T-helper 2 cell treated with Interferon-gamma antibody and Interleukin-4, amounts not matched to agents 5 μg/mL and 100 μg/mL, for 36 hours (primary cell): ENCODE measurements at places on chromosomes 2 and 18.

DNA sequence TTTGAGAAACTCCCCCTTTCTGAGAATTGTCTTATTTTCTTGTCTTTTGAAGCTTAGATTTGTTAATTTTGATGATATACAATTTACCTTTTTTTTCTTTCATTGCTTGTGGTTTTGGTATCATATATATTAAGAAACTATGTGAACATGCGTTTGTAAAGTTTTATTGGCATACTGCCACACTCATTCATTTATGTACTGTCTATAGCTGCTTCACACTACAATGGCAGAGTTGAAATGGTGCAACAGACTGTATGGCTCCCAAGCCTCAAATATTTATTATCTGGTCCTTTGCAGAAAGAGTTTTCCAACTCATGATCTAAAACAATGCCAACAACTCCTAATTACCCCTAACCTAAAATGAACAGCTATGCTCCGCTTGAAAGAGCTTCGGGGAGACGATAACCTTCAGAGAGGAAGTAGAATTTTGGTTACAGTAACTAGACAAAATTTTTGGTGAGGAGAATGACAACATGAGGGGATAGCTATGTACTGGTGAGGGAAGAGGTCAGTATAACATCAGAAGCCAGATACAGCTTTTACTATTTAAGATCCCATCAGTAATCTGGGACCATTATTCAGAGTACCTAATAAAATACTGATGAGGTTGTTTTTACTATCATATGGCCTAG is 16.1 kb downstream of the PPP3R1 start:
- no peak for DNase-seq

DNA sequence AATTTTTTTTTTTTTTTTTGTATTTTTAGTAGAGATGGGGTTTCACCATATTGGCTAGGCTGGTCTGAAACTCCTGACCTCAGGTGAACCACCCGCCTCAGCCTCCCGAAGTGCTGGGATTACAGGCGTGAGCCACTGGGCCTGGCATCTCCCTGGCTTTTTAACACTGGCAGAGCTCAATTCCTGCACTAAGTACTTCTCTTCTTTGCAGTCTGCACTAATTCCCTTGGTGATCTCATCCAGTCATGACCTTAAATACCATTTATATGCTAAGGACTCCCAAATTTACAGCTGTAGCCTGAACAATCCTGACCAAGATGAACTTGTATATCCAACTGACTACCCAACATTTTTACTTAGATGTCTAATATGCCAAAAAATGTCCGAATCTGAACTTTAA is 10.2 kb downstream of the PREPL start:
- no peak for DNase-seq

GRCh38 chr2:113965644-113966043 is 75.8 kb downstream of the ACTR3 start:
- no peak for DNase-seq

DNA sequence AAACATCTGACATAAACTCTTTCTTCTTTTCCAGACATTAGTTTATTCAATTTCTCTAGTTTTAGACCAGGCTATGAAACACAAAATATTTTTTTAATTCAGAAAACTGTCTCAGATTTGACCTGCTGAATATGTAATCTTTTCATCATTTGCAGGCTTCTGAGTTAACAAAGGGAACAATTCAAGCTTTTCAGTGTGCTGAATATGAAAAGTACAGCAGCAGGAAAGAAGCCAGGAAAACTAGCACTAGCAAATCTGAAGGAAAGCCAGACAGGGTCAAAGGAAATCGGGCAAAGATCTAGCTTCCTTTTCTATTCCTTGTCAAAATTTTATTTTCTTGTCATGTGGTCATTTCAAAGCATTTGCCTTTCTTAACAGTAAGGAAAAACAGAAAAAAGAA is 35.3 kb downstream of the ACVR1C start:
- no peak for DNase-seq

DNA sequence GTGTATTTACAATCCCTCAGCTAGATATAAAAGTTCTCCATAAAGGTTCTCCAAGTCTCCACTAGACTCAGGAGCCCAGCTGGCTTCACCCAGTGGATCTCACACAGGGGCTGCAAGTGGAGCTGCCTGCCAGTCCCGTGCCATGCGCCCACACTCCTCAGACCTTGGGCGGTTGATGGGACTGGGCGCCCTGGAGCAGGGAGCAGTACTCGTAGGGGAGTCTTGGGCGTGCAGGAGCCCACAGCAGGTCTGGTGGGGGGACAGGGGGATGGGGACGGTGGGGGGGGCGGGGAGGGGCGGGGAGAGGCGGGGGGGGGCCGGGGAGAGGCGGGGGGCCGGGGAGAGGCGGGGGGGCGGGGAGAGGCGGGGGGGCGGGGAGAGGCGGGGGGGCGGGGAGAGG is 54.7 kb upstream of the RND3 start:
- DNase-seq = no peak

GRCh38 chr2:7083580-7084509 is 166.6 kb downstream of the RNF144A start:
- no peak for DNase-seq

DNA sequence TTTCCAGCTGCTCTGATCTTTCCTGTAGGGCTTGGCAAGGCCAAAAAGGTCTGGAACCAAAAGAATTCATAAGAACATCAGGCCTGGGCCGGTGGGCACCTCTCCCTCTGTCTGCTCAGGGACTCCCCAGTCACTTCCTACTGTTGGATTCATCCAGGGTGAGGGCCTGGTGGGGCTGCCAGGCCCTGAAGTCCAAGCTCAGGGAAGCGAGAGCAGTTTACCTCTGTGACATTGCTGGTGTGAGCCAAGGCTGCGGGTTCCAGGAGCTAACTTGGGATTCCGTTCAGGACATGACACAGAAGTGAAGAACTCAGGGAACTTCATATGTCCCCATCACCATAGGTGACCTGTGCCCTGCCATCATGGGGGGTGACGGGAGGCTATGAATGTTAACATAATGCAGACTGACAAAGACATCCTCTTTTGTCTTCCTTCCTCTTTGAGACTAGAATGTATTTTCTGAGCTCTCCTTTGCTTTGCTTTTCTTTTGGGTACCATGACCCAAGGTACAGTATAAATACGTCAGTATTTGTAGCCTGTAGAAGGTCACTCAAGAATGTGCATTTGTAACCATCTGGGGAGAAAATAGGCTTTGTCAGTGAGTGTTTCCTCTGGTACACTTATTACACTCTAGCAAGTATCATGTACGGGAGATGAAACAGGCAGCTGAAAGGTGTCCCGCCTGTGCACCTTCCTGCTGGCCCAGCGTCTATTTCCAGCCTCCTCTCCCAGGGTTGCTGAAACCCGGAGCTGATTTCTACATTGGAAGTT is 130.5 kb upstream of the SLC1A4 start:
- no peak for DNase-seq

- no peak for DNase-seq
Observed at GRCh38 chr2:26591619-26592505, 49.3 kb downstream of the CIB4 start.

DNA sequence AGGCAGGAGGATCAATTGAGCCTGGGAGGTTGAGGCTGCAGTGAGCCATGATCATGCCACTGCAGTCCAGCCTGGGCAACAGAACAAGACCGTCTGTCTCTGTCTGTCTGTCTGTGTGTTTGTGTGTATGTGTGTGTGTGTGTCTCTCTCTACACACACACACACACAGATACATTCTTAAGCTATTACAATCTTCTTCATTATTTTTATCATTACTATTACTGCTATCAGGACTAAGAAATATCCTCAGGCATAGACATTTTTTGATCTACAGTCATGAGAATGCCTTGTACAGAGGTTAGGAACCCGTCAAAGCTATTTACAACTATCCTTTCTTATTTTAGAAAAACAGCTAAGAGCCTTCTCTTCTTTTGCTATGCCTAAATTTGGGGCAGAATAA is 207.4 kb downstream of the NEDD4L start:
- DNase-seq = no peak

GRCh38 chr2:165467921-165468320 is 1.6 kb upstream of the CSRNP3 start:
- DNase-seq = no peak

GRCh38 chr2:47196046-47196445 is 40.9 kb upstream of the STPG4 start:
- DNase-seq = no peak

GRCh38 chr2:18304849-18305248 is 255.6 kb downstream of the RDH14 start:
- DNase-seq = no peak

DNA sequence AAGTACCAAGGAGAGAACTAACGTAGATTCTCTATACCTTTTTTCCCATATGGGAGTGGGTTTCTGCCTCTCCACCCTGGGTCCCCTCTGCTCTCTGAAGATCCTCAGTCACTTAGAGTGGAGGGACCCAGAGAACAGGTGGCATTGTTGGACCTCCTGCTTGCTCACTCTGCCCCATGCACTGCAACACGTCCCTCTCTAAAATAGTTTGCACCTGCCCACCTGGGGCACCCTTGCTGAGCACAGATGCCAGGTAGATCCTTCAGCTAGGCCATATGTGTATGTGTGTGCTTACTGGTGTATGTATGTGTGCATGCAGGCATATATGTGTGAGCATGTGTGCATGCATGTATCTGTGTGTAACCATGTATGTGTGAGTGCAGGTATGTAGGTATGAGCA is 2.2 kb downstream of the IL36RN start:
- DNase-seq = no peak

- no peak for DNase-seq
Observed at GRCh38 chr18:47206945-47207637, 30.9 kb upstream of the IER3IP1 start.

GRCh38 chr2:99971326-99971900 is 171.0 kb downstream of the AFF3 start:
- DNase-seq = no peak

GRCh38 chr2:20291106-20291564 is 59.5 kb downstream of the PUM2 start:
- no peak for DNase-seq

DNA sequence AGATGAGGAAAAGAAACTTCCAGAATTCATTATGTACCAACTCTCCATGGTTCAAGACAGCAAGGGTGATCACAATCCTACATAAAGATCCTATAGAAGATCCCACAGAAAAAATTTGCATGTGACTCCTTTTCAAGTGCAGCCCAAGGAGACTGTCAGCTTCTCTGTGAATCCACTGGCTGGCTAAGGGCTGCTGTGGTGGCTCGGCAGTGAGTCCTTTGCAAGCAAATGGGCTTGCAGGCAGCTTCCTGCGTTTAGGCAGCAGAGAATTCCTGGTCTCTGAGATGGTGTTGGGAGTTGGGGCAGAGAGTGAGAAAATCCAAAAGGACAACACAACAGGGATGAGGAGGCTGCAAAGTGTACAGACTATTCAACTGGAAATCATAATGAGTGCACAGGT is 43.4 kb downstream of the NABP1 start:
- DNase-seq = no peak

DNA sequence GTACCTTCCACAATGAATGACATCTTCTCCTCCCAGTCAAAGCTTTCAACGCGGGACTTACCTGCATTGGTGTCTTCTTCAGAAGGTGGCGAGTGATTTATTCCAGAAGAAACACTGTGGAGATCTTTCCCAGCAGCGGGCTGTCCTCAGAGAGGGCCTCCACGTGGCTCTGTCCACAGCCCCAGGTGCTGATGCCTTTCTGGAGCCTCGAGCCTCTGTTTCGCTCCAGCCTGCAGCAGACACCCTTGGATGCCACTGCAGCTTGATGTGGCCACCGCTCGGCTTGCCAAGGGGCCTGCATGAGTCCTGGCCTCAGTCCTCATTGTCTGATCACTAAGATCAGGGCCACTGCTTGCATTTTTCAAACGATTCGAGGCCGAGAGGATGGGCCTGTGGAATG is 46.6 kb upstream of the GALR1 start:
- no peak for DNase-seq

DNA sequence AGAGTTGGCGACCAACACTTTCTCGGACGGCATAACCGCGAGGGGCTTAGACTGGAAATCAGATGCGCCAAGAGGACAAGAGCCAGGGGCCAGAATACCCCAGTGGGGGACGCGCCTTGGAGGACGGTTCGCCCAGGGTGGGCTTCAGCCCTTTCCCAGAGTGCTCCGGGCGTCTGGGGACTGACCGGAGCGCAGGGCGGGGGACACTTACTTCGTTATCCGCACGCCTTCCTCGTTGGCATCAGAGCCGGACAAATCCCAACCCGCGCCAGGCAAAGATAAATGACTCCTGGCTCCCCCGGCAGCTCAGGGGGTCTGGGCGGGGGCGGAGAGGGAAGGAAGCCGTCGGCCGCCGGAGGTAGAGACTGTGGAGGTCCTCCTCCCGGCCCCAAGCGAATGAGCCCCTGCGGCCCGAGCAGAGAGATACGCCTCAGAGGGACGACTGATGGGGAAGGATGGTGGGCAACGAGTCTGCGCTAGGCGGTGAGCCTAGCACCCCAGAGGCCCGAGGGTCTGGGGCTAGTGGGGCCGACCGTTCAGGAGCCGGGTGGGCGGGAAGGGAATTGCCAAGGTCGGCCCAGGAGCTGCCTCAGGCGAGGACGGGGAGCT is 4.7 kb upstream of the SATB2 start:
- no peak for DNase-seq

DNA sequence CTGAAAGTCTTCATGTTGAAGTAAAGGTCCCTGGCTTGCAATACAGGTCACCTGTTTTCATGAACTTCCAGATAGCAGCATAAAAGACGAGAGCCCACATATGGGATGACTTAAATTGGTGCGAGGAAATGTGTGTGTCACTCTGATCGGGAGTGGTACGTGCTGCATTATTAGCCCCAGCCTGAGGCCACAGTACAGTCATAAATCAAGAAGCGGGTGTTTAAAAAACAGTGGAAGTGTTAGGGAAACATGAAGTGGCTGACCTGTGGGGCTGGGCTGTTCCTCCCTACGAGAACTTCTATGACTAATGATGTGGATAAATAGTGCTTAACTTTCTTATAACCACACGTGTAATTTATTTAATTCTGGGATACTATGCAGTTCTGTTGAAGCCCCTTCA is 24.4 kb downstream of the RDH14 start:
- no peak for DNase-seq

DNA sequence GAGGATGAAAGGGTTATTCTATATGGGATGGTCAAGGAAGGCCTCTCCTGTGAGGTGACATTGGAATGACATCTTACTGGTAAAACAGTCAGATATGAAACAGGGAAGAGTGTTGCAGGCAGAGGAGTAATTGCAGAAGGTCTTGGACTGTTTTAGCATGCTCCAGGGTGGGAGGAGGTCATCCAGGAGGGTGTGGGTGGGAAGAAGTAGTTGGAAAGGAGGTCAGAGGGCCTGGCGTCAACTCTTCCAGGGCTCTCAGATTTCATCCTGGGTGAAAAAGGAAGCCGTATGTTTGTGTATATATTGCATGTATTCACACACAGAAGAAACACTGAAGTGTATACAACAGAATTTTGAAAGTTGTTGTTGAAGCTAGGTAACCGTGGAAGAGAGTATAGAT is 48.2 kb downstream of the ATP9B start:
- no peak for DNase-seq

- no peak for DNase-seq
Observed at GRCh38 chr2:222610746-222611145, 45.1 kb downstream of the FARSB start.

- no peak for DNase-seq
Observed at GRCh38 chr2:146661473-146662096, 1183.2 kb upstream of the ACVR2A start.

DNA sequence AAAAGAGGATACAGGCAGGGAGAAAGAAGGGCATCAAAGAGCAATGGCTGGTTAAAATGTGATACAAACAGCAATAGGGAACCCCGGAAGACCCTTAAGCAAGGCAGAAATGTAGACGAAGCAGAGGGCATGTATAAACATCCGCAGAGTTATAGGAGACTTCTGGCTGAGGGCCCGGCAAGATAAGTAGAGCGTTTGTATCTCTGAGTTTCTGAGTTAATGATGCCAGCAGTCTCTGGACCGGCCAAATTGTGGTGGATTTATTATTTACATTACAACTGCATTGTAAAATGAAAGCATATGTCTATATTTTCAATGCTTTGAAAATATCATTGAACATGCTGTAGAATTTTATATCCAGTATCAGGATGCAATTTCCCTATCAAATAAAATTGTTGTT is 148.0 kb upstream of the KCTD1 start:
- DNase-seq = no peak
